ENCODE measurements at places on chromosomes 3 and 15. TPM values are rescaled to one million over a fixed set of nuclear protein-coding genes. Genes with fewer than 3 reads are reported as not detected.

Gene LMAN1L
- total RNA-seq: not detected

Gene TOPAZ1
- total RNA-seq: not detected

Gene GOLGA6L7
- not detected for total RNA-seq

Gene GPR176
- 142 TPM for total RNA-seq

Gene SPTBN5
- 1.8 TPM for total RNA-seq

Gene P3H2
- 24.8 TPM for total RNA-seq

Gene CSTA
- 0.59 TPM for total RNA-seq

Gene ERC2
- total RNA-seq: 0.42 TPM

Gene EAF1
- total RNA-seq: 25.4 TPM

Gene MELTF
- total RNA-seq: 9.8 TPM

Gene SI
- not detected for total RNA-seq

Gene GHRL
- total RNA-seq: not detected

Gene POC1A
- 1.5 TPM for total RNA-seq

Gene C3orf20
- not detected for total RNA-seq

Gene ERICH6
- total RNA-seq: not detected

Gene HEG1
- total RNA-seq: 282 TPM

Gene KLHL40
- total RNA-seq: not detected

Gene PXYLP1
- total RNA-seq: 5.9 TPM

Gene PTPRG
- 29.5 TPM for total RNA-seq

Gene TRANK1
- 9.4 TPM for total RNA-seq

Gene SCG3
- total RNA-seq: not detected

Gene TERC
- total RNA-seq: 21.7 TPM

Gene ITIH1
- total RNA-seq: not detected

Gene OR5K2
- total RNA-seq: not detected

Gene CCDC80
- total RNA-seq: 325 TPM

Gene STARD9
- total RNA-seq: 2.7 TPM

Gene C3orf38
- total RNA-seq: 26.5 TPM

Gene ADAMTS9
- 6.5 TPM for total RNA-seq

Gene PSTPIP1
- not detected for total RNA-seq

Gene GABRB3
- total RNA-seq: 0.65 TPM

Gene CGNL1
- 1.2 TPM for total RNA-seq

Gene IL17RC
- 35.0 TPM for total RNA-seq

Gene TMIE
- not detected for total RNA-seq

Gene LRRC49
- total RNA-seq: 28.2 TPM
